Activated effector memory CD4-positive, alpha-beta T cell treated with anti-CD3 and anti-CD28 coated beads, Interleukin-2, amount 50 U/mL, for 16 hours (primary cell): ENCODE measurements at places on chromosomes 7 and 10.

DNA sequence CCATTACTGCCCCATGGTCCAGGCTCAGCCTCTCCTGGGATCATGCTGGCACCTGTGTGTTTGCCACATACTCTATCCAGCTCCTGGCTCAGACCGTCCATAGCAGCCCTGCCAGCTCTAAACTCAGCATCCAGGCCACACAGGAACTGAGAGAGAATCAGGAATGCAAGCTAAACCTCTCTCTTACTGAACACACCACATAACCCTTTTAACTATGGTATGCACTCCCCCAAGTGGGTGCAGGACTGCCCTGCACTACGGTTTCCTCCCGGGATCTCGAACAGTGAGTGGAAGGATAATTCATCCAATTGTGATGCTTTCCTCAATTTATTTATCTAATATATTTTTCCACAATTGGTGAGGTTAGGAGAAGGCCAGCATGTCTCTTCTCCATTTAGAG is 17.1 kb upstream of the ZNF800 start:
- DNase-seq: no peak

GRCh38 chr7:117949232-117949631 is 76.0 kb upstream of the CTTNBP2 start:
- DNase-seq: no peak

- DNase-seq: peak; percentile 89
Observed at GRCh38 chr7:116953372-116953905, at the start of gene ST7. ST7 (plus strand) TSS chr7:116953501; CDS start chr7:116953541, 40 bp downstream.

DNA sequence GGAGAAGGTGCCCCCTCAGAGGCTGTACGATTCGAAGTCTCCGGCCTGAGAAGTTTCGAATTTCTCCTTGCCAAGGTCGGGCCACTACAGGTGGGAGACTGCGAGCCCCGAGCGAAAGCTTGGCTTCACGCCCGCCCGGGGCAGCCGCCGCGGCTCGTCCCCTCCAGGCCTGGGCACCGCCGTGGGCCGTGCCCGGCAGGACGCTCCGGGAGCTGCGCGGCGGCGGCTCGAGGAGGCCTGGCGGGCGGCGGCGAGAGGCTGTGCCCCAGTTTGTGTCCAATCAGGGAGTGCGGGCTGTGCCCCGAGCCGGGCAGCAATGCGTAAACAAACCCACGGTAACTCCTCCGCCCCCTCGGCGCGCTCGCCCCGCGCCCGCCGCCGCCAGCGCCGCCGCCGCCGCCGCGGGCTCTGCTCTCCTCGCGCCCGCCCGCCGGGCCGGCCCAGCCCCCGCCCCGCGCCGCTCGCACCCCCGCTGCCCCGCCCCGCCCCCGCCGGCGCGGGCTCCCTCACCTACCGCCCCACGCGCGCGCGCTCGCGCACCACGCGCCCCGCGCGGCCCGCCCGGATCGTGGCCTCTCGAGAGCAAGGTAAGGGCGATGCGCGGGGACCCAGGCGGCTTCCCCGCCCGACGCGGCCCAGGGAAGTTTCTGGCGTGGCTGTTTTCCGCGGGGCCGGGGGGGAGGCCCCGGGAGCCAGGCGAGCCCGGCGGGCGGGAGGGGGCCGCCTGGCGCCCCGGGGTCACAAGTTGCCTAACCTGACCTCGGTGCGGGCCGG is 57.8 kb upstream of the PCGF5 start:
- DNase-seq: peak; percentile 91

- DNase-seq: no peak
Observed at GRCh38 chr10:44279426-44280126, 105.3 kb downstream of the CXCL12 start.

GRCh38 chr7:100132697-100133151 is 6.0 kb downstream of the MBLAC1 start:
- DNase-seq: peak; percentile 84

GRCh38 chr7:20162665-20163064 is 54.5 kb downstream of the MACC1 start:
- no peak for DNase-seq
